Astrocyte of the hippocampus (primary cell): ENCODE measurements at places on chromosomes 2 and 18.

DNA sequence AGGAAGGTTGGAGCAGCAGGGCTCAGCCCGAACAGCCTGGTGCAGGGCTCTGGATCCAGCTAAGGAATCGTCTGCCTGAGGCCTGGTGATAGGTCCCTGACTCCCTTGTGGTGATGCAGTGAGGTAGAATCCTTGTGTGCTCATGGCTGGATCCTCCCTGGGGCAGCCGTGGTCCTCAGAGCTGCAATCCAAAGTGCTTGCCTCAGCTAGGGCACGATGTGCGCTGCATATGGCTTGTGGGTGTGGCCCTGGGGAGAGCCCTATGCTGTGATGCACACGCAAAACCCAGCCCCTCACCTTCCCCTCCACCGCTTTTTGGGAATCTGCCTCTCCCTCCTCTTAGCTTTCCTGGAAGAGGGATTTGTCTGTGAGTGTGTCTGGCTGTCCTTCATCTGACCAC, 142.2 kb downstream of the DYSF start:
- peak; percentile 25 for DNase-seq

- peak; percentile 82 for DNase-seq
These were observed 100.4 kb upstream of the SMAD2 start for GRCh38 chr18:48030616-48031480.

- DNase-seq: no peak
These were observed 67.5 kb downstream of the SPATS2L start for GRCh38 chr2:200373973-200374416.

DNA sequence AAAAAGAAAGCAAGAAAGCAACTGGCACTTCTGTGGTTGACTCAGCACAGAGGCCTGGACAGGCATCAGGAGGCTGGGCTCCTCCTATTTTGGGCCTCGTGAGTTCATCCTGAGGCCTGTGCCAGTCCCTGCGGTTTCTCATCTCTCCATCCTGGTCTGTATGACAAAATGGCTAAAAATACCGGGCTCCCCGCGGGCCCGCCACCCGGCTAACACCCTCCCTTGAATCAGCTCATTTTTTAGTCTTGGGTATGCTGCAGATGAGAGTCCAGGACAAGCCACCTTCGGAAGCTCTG, 62.3 kb upstream of the YWHAQ start:
- peak; percentile 65 for DNase-seq

DNA sequence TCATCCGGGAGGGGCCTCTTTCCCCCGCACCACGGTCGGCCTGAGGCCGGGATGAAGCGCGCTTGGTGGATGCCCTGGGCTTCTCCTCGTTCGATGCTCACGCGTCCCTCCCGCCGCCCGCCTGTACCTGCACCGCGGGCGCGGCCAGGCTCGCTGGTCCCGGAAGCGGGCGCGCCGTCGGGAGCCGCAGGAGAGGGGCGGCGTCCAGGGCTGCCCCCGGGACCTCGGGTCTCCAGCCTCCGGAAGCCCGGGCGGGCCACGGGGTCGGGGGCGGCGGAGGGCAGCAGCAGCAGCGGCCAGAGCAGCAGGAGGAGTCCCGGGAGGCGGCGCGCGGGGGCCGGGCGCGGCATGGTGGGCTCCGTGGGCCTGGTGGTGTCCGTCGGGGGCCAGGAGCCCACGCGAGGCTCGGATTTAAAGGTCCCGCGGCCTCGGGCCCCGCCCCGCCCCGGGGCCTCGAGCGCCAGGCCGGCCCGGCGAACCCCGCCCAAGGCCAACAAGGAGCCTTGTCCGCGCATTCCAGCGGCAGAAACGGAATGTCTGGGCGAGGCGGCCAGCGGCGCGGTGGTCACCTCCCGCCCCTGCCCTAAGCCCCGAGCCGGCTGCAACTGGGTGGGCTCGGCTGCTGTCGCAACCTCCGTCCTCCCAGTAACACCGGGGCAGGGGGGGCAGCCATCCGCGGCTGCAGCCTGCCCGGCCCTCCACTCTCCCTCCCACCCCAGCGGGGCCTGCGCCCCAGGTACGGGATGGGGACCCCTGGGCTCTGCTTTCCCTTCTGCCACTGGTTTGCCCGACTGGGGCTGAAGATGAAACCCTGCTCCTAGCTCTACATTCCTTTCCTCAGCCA, at the start of gene MATN3:
Gene MATN3, minus strand, starts transcription at position 387 of the 844 bp plus-strand sequence. Its CDS starts 37 bp downstream, at position 350.
- DNase-seq: peak; percentile 87

DNA sequence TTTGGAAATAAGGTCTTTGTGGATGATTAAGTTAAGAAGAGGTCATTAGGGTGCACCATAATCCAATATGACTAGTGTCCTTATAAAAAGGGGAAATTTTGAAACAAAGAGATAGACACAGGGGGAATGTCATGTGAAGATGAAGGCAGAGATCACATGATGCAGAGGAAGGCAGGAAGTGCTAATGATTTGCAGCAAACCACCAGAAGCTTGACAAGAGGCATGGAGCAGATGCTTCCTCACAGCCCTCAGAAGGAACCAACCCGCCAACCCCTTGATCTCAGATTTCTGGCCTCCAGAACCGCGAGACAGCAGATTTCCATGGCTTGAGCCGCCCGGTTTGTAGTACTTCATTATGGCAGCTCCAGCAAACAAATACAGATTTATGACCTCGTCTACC, 17.4 kb upstream of the SMARCAL1 start:
- DNase-seq: no peak

GRCh38 chr2:28313220-28313784, 79.4 kb upstream of the FOSL2 start:
- no peak for DNase-seq

DNA sequence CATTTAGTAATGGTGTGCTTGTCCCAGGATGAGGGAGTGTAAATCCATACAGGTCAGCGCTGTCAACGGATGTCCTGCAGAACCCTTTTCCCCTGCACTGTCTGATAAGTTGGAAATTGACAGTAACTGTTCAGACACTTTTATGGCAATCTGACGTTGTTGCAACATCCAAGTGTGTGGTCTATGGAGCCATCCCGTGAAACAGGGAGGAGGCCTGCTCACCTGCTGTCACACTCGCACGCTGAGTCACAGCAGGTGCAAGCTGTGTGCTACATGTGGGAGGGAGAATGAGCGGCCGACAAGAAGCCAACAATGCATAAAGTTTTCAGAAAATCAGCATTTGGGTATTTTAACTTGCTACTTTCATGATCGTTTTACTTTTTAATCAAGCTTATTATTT, 43.7 kb upstream of the RMDN2 start:
- DNase-seq: no peak

GRCh38 chr2:144372410-144373080, 147.4 kb downstream of the ZEB2 start:
- no peak for DNase-seq

- DNase-seq: no peak
These were observed 6.2 kb downstream of the PDCL3 start for GRCh38 chr2:100568989-100569388.

GRCh38 chr2:193476171-193476800, 1281.6 kb upstream of the TMEFF2 start:
- DNase-seq: peak; percentile 39

DNA sequence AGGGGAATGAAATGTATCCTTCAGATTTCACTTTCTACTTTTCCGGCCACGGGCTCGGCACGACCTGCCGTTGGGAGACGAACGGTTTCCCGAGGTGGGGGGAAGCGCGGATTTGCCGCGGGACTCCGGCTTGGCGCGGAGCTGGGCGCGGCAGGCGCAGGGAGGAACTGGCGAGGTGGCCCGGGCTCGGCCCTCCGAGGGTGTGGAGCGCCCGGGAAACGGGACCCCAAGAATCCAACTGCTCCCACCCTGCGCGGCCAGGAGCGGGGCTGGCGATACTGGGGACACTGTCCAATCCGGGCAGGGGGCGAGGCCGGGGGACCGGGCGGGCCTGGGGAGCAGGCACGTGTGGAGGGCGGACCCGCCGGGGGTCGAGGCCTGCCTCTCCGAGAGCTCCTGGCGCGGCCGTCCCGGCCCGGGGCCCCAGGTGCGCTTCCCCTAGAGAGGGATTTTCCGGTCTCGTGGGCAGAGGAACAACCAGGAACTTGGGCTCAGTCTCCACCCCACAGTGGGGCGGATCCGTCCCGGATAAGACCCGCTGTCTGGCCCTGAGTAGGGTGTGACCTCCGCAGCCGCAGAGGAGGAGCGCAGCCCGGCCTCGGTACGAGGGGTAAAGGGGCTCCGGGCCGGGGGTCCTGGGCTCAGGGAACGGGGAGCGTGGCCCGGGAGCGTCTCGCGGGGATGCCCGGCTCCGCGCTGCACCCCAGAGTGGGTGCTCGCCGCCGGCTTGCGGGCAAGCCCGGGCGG, at the start of gene ANXA4:
Gene ANXA4, plus strand, starts transcription at position 560 of the 747 bp plus-strand sequence. CDS start 39,432 bp downstream, outside the sequence.
- peak; percentile 78 for DNase-seq

- no peak for DNase-seq
These were observed 32.4 kb downstream of the AP1S3 start for GRCh38 chr2:223805008-223805407.

DNA sequence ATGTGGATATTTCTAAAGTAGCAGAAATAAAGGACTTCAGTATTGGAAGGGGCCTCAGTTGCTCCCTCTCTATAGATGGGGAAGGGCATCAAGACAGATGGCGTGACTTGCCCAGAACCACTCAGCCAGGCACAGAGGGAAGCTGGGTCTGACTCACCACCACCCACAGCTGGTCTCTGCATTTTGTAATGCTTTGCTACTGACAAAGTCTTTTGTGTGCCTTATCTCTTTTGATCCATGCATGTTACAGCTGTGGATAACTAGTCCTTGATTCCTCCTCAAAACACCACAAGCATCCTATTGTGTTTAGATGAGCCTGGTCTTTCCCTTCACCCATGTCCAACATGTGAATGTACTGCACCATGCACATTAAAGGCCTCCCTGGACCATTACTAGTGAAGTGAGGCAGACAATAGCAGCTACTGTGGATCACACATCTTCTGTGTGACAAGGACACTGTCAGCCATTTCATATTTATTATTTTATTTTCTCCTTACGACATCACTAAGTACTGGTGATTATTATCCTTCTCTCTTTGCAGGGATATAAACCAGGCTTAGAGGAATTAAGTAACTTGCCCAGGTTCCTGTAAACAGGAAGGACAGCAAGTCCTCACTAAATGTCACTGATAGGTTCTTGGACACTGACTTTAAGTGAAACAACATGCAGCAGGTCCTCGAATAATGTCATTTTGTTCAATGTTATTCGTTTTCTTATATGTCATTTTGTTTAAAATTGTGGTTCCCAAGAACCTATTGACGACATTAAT, 29.6 kb upstream of the IL37 start:
- peak; percentile 44 for DNase-seq

DNA sequence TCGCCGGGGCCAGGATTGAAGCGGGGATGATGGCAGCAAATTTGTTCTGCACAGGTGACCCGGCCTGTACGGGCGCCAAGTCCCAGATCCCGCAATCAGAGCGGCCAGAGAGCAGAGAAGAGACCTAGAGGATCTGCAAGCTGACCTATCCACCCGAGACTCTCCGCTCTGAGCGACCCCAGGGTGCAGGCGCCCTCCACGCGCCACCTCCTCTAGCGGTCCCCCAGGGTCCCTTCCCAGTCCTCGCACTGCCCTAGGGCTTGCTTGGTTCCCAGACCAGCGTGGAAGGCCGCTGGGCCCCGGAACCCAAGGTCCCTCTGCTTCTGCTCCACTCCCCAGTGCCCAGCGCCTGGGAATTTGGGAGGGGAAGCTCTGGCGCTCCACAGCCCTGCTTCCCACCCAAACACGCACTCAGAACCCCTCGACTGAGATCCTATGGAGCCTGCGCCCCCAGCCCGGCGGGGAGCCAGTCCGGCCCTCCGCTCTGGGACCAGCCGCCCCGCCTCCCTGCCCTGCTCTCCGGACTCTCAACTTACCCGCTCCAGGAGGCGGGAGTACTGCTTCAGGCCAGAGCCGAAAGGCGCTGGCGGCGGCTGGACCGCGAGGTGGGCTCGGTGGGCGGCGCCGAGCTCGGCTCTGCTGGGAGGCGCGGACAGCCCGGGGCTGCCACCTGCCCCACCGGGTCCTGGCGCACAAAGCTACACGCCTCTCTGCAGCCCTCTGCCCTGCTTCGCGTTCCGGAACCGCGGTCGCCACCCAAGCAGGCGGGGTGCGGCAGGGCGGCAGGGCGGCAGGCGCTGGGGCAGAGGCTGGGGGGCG, 3.0 kb upstream of the SIX3 start:
- peak; percentile 59 for DNase-seq

DNA sequence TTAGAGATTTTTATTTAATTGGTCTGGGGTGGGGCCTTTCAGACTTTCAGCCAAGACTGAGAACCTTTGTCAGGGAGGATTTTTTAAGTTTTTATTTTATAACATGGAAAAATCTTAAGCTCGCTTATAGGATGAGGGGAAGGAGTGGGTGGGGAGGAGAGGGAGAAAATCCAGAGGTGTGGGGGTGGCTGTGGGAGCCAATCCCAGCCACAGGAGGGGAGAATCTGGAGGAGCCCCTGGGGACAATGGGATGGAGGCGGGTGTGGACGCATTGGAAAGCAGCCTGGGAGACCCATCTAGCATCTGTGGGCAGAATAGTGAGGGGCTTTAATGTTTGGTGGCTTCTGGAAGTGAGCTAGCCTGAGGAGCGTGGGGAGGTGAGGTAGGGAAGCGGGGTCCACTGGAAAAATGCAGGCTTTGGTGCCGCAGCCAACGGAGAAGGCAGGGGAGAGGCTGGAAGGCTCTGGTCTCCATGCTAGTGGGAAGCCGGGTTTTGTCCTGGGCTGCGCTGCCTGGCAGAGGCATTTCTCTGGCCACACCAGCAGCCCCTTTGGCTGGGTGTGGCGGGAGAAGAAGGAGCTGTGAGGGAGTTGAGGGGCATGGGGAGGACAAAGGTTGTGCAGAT, 11.5 kb upstream of the INPP5D start:
- DNase-seq: no peak

- DNase-seq: peak; percentile 67
These were observed 18.8 kb downstream of the KLHL41 start for GRCh38 chr2:169528271-169528701.

DNA sequence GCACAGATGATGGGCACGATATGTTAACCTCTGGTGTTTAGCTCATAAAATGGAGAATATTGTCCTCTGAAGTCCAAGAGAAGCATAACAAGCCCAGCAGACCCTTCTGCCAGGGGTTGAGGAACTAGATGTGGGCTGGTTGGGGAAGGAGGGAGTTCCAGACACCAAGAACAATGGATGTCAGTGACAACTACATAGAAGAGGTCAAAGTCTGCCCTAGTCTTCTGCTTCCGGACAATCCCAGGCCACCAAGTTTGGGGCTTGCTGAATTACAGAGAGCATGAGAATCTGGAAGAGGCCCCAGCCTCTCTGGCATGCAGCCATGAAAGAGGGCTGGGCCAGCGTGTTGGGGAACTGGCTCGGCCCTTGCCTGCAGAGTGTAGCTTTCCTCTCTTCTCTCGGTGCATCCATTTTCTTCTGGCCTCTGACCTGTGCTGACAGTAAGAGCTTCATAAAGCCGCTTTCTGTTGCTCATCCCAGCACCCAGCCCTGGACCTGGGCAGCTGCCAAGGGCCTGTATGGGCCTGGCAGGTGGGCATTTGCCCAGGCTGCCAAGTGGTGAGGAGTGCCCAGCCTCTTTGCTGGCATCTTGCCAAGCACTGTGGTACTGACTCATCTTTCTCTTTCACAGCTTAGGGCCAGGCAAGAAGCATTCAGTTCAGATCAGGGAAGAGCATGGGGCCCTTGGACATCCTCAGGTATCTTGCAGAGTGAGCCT, 14.6 kb upstream of the LAPTM4A start:
- peak; percentile 84 for DNase-seq
